ENCODE measurements at places on chromosomes 4 and X.

- DNase-seq = no peak
Observed at GRCh38 chrX:20517565-20517964, 250.9 kb upstream of the RPS6KA3 start.

- DNase-seq = no peak
Observed at GRCh38 chrX:143570782-143571181, 53.5 kb upstream of the SPANXN3 start.

GRCh38 chrX:87805829-87806490 lies 288.4 kb downstream of the KLHL4 start:
- no peak for DNase-seq

DNA sequence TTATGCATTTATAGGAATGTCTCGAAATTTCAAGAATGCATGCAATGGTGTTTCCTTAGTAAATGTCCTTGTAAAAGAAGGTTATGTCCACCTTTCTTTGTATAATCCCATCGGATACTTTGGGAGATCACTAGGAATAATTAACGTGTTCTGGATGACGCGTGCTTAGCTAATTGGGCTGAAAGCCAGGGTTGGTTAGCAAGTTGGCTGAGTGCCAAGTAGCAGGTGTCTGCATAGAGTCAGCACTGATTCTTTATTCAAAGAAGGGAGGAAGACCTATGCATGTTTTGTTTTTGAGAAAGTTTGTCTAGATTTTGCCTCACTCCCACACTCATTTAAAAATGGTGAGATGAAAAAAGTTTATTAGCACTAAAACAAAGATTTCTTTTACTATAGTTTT lies 144.6 kb downstream of the SOX3 start:
- DNase-seq = no peak

- DNase-seq = no peak
Observed at GRCh38 chr4:31086756-31087330, 366.7 kb downstream of the PCDH7 start.

Data from stimulated activated CD8-positive, alpha-beta memory T cell treated with anti-CD3 and anti-CD28 coated beads, Interleukin-15, amount 100 ng/mL, for 24 hours (primary cell).